ENCODE measurements at places on chromosomes 7 and 10.

DNA sequence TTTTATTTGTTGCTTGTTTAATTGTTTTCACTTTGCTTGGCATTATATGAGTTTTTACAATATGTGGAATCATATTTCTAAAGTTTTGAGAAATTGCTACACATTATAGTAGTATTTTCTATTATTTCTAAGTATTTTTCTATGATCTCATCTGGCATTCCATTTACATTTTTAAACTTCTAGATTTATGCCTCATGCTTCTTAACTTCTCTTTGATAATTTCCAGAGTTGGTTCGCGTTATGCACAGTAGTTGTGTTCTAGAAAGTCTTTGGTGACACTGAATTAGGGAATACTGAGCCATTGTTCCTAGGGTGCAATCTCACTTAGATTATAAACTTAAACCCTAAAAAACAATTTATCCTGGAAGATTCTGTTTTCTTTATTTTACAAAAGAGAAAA lies 129.2 kb downstream of the GNAI1 start:
- no peak for DNase-seq

- no peak for DNase-seq
Observed at GRCh38 chr10:120962756-120963593, 111.8 kb downstream of the WDR11 start.

DNA sequence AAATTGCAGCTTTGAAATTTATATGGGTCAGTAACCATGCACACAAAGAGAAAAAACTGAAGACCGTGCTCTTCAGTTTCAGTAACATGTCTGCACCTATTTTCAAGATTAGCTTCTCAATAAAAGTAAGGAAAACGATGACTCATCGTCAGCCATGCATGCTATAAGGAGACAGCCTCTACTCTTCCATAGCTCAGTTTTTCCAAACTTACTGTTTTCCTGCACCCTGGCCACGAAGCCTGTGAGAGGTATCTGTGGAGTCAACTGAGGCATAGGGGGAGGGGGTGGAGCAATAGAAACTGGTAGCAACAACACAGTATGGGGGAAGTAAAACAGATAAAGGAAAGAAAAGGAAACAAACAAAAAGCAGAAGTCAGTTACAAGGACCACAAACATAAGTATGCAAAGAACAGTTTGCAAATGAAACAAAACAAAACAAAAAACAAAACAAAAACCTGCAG lies 58.0 kb downstream of the PDSS1 start:
- no peak for DNase-seq

DNA sequence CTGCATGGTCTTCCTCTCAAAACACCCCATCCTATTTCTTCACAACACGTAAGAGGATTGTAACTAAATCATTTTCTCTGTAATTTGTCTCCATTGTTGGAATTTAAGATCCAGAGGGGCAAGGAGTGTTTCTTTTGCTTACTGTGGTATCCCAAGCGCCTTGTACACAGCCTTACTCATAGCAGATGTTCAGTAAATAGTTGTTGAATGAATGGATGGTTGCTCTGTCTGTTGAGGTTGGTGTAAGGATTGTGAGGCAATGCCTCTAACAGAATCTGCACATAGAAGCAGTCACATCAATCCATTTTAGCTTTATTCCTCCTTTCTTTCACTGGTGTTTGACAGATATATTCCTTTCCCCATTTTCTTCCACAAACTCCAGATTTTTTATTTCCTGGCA lies 90.1 kb downstream of the ZNF365 start:
- no peak for DNase-seq

- no peak for DNase-seq
Observed at GRCh38 chr10:21273400-21273968, 252.0 kb downstream of the SKIDA1 start.

GRCh38 chr10:127194599-127194998 lies 1.8 kb downstream of the INSYN2A start:
- DNase-seq = no peak

DNA sequence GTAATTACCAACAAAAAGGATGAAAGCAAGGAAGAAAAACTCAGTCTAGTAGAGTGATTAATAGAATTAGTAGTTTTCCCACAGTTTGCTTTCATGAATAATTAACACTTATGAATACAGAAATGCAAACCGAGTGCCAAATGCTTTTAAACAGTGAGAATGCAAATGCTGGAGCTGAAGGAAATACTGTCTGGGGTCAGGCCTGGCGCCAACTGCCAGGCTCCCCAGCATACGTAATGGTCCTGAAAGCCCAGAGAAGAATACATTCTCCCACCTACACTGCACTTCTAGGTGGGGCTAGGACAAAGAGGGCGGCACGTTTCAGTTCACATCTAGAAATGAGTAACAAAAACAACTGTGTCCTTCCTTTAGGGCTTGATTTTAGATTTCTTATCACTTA lies 30.0 kb downstream of the GLUD1 start:
- no peak for DNase-seq

GRCh38 chr7:11642841-11643240 lies 189.2 kb downstream of the THSD7A start:
- DNase-seq = no peak

DNA sequence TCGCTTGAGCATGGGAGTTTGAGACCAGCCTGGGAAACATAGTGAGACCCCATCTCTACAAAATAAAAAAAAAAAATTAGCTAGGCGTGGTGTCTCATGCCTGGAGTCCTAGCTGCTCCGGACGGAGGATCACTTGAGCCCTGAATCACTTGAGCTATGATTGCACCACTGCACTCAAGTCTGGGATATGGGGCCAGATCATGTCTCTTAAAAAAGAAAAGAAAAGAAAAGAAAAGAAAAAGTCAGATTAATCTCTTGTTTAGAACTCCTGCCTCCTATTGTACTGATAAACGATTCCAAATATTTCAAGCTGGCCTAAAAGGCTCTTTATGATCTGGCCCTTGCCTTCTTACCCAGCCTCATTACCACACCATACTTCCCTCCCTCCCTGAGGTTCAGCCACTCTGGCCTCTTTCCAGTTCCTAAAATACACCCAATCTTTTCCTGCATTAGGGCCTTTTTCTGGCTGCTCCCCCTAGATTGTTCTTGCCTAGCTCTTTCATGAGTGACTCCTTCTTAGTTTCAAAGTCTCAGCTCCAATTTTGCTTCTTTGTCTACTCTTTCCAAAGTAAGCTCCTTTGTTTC lies 41.7 kb downstream of the VCL start:
- DNase-seq = no peak

DNA sequence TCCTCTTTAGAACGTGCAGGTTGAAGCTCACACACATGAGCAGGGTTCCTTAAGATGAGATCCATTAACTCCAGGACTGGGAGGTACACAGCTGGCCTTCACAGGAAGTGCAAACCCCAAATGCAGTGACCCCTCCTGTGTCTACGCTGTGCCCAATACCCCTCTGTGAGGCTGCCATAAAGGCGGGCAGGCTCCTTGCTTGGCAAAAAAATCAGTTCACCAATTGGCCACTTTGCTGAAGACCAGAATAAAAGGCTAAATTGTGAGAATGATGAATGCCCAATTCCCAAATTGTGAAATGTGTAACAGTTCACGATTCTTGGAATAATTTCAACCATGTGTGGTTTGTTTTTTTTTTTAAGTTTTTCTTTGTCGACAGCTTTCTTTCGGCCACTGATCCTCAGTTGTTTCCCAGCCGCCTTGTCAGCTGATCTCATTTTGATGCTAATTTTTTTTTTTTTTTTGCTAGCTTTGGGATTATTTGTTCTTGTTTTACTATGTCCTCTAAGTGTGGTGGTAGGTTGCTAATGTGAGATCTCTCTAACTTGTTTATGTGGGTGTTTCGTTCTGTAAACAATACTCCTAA lies 101.9 kb upstream of the PRSS58 start:
- no peak for DNase-seq

- DNase-seq = no peak
Observed at GRCh38 chr10:61899069-61899531, 2.4 kb upstream of the ARID5B start.

DNA sequence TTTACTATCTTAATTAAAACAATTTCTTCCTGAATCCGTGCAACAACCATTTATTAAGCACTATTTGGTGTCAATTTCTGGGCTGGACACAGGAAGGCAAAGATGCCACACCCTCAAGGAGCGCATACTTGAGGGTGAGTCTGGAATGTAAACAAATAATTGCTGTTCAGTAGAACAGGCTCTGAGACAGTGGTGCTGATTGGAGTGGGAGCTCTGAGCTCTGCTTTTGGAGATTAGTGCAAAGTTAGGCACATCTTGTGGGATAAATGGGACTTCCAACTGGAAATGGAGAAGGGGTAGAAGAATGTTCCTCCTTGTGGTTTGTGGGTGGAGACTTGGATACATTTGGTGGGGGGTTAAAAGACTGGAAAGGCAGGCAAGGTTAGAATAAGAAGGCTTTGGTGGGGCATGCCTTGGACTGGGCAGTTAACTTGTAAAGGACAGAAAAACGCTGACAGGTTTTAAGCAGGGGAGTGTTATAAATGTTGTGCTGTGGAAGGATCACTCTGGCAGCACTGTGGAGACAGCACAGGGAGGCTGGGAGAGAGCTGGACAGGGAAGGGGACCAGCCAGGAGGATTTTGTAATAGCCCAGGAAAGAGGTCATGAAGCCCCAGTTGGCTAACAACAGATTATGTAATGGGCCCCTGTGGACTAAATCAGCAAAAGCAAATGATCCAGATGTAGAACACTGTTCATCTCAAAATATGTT lies 80.7 kb downstream of the ZNF365 start:
- no peak for DNase-seq

DNA sequence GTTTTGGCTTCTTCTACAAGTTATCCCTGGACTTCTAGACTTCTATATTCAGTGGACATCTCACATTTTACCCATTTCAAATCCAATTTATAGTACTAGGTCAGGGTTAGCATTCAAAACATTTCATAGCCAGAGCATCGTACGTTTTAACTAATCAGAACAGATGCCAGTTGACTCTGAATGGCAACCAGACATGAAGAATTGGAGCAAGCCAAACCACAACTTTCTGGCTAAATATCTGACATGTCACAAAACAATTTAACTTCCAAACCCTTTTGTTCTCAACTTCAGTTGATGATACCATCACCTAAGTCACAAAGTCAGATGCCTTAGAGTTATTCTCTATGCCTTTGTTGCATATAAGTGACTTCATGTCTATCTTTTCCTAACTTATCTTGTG lies 1105.7 kb downstream of the XPNPEP1 start:
- no peak for DNase-seq
